Activated CD4-positive, alpha-beta memory T cell treated with anti-CD3 and anti-CD28 coated beads, Interleukin-2, amount 10 ng/mL, durations not matched to agents 7 days and 5 days (primary cell): ENCODE measurements at places on chromosomes 5 and 9. TPM values are rescaled to one million over a fixed set of nuclear protein-coding genes. Genes with fewer than 3 reads are reported as not detected.

GRCh38 chr5:172906436-172906835 lies 52.8 kb upstream of the RPL26L1 start:
- no peaks in the 10 kb centered on the region for H3K4me1 ChIP-seq
- no peaks in the 10 kb centered on the region for H3K36me3 ChIP-seq
- H3K27me3 ChIP-seq = no peaks in the 10 kb centered on the region

The PCDHGB6 gene
- total RNA-seq = not detected

DNA sequence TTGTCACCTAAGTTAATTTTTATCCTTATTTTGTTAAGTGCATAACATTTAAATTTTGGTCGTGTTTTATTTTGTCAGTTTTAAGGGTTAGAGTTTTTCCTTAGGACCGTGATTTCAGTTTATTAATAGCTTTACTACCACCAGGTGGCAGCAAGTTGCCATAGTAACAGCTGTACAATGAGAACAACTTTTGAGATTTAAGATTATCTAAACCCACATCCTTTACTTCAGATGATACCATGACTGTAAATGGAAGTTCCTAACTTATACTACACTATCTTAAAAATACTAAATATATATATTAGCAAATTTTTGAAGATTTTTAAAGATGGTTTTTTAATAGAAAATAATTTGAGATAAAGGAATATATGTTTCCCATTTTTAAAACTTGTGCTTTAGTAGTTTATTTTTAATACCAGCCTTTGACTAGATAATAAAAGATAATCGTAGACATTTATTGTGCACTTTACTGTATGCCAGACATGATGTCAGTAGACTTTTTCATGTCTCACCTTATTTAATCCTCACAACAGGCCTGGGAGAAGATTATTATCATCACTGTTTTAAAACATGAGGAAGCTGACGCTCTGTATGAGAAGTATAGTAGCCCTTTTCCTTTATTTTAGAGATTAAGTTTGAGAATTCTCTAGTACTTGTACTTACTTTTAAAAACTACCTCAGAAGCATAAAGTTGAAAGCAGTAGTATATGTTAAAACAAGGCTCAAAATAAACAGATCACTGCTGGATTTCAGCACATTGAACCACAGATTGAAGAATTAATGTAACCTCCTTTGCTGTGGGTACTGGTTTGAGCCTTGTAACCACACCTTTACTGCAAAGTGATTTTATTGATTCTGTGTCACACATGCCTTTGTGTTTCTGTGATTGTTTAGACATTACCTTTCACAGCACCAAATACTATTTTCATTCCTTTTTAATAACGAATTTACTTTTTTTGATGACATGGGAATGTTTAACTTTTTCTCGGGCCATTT lies 27.5 kb downstream of the SREK1 start:
- peak; percentile 53 for DNase-seq
- no peaks in the 10 kb centered on the region for H3K27me3 ChIP-seq

GRCh38 chr5:2014058-2014610 lies 131.4 kb upstream of the IRX4 start:
- no peaks in the 10 kb centered on the region for H3K27me3 ChIP-seq
- H3K4me1 ChIP-seq = no peaks in the 10 kb centered on the region
- H3K27ac ChIP-seq = no peak overlapping the region
- DNase-seq = no peak
- no peaks in the 10 kb centered on the region for H3K36me3 ChIP-seq

DNA sequence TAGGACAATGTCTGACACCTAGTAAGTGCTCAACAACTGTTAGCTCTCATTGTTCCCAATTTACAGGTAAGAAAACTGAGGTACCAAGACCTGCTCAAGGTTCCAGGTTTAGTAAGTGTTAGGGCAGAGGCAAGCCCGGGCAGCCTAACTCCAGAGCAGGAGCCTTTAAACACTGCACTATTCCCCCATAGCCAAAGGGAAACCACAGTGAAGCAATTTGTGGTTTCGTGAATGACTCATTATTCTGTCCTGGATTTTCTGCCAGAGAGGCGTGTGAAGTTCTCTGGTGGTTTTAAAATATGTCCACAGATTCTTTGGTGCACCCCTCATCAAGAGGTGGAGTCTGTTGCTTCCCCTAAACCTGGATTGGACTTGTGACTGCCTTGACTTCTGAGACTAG lies 1.0 kb upstream of the MCC start:
- H3K4me1 ChIP-seq = peaks cover 26% of the 10 kb centered on the region
- DNase-seq = peak; percentile 26
- no peak overlapping the region for H3K4me3 ChIP-seq
- H3K27ac ChIP-seq = no peak overlapping the region

- DNase-seq = no peak
- H3K27me3 ChIP-seq = peaks cover 6% of the 10 kb centered on the region
- no peaks in the 10 kb centered on the region for H3K36me3 ChIP-seq
- no peaks in the 10 kb centered on the region for H3K4me1 ChIP-seq
Measured at GRCh38 chr5:123146696-123147095, 57.7 kb downstream of the PRDM6 start.

The BTNL8 gene
- not detected for total RNA-seq

DNA sequence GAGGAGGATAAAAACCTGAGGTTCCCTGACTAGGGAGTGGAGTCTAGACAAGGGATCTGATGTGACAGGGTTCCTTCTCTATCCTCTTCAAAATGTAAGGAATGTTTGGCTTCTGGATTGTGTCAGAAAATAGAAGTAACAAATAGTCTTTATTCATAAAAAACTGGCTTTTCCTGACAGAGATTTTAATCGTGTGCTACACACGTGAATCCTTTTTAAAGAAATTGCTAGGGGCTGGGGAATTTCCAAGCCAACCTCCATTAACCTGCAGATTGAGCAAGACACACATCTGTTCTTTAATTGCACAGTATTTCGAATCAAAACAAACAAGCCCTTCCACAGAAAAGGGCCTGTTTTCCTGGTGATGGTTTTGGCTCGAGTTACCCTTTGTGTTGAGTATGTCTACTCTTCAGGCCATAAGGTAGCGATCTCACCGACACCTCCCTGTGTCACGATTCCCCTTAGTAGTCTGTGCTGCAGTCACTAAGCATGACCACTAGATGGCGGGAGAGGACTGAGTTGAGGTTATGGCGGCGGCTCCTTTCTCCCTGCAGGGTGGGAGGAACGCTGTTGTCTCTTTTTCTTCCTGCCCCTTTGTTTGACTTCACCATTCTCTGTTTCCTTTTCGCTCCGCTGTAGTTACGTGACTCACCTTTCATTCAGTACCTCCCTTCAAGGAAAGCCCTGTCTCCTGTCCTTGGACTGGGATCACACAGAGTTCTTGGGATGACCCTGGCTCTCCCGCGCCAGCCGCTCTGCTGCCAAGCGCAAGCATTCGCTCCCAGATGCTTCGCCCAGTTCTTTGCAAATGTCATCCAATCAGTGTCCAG lies 137.1 kb upstream of the SLC24A2 start:
- peak; percentile 83 for DNase-seq
- H3K27ac ChIP-seq = no peak overlapping the region
- H3K27me3 ChIP-seq = peaks cover 1% of the 10 kb centered on the region
- H3K36me3 ChIP-seq = no peaks in the 10 kb centered on the region
- H3K4me3 ChIP-seq = peak overlapping the region; percentile 55

The PRUNE2 gene
- 0.83 TPM for total RNA-seq

GRCh38 chr5:90985341-90985740 lies 397.8 kb downstream of the ARRDC3 start:
- no peak overlapping the region for H3K27ac ChIP-seq
- DNase-seq = no peak
- H3K36me3 ChIP-seq = no peaks in the 10 kb centered on the region
- H3K27me3 ChIP-seq = no peaks in the 10 kb centered on the region

The CLIC3 gene
- total RNA-seq = 4.9 TPM

The SHROOM1 gene
- 2.7 TPM for total RNA-seq

DNA sequence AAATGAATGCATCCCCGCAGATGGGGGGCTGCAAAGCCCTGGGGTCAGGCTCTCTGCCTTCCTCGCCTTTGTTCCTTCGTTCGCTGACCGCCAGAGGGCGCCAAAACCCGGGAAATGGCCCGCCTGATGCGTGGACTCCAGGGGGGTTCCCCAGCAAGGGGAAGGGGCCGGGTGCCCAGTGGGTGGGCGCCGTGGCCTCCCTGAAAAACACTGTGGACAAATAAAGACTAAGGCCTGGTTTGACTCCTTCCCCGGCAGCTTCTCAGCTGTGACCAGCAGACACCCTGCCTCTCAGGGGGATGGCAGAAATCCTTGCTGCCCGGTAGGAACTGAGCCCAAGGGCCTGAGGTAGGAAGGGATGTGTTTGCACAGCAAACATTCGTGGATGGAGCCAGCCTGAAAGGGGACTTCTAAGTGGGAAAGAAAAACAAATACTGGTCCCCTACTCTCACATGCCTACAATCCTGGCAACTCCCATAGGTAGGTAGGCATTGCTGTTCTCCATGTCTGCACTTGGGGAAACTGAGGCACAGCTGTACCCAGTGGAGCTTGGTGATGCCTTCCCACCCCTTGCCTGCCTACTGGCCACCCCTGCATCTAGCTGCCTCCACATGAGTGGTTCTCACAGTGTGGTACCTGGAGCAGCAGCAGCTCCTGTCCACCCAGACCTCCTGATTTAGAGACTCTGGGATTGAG lies 57.7 kb downstream of the DUSP1 start:
- H3K4me3 ChIP-seq = no peak overlapping the region
- peak; percentile 69 for DNase-seq
- H3K4me1 ChIP-seq = peaks cover 6% of the 10 kb centered on the region
- no peak overlapping the region for H3K27ac ChIP-seq

GRCh38 chr9:85040821-85041465 lies 371.4 kb downstream of the NTRK2 start:
- no peak overlapping the region for H3K4me3 ChIP-seq
- no peaks in the 10 kb centered on the region for H3K4me1 ChIP-seq
- no peaks in the 10 kb centered on the region for H3K36me3 ChIP-seq
- DNase-seq = no peak
- H3K27me3 ChIP-seq = no peaks in the 10 kb centered on the region

GRCh38 chr5:10903786-10904560 lies 142.9 kb upstream of the DAP start:
- peaks cover 2% of the 10 kb centered on the region for H3K27me3 ChIP-seq
- no peak overlapping the region for H3K4me3 ChIP-seq
- no peaks in the 10 kb centered on the region for H3K4me1 ChIP-seq
- H3K36me3 ChIP-seq = no peaks in the 10 kb centered on the region
- DNase-seq = no peak

GRCh38 chr5:160929360-160929759 lies 77.3 kb upstream of the ATP10B start:
- no peak overlapping the region for H3K27ac ChIP-seq
- H3K4me1 ChIP-seq = no peaks in the 10 kb centered on the region
- no peaks in the 10 kb centered on the region for H3K27me3 ChIP-seq
- DNase-seq = no peak

DNA sequence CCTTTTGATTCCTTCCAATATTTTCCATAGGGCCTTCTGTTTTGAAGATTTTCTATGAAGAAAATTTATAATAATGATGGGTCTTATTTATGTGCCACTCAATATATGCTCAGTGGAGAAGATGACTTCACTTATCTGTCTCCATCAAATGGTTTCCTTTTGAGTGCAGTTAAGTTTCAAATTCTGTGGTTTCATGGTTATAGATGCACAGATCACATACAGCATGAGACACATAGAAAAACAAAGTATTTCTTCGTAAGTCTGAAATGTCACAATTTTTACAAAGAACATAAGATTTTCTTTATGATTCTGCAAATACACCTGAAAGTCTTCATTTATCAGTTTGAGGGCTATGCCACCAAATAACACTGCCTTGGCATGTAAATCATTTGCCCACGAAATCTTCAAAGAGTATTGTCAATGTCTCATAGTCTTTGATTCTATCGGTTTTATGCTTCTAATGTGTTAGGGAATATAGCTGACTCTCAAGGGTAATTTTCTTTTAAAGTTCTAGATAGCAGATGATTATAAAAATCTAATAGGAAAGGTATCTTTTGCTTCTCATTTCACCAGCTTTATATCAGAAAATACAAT lies 14.1 kb downstream of the CFAP95 start:
- peaks cover 4% of the 10 kb centered on the region for H3K27me3 ChIP-seq
- H3K4me1 ChIP-seq = peaks cover 38% of the 10 kb centered on the region
- H3K4me3 ChIP-seq = no peak overlapping the region
- peak overlapping the region; percentile 60 for H3K27ac ChIP-seq
- no peak for DNase-seq

DNA sequence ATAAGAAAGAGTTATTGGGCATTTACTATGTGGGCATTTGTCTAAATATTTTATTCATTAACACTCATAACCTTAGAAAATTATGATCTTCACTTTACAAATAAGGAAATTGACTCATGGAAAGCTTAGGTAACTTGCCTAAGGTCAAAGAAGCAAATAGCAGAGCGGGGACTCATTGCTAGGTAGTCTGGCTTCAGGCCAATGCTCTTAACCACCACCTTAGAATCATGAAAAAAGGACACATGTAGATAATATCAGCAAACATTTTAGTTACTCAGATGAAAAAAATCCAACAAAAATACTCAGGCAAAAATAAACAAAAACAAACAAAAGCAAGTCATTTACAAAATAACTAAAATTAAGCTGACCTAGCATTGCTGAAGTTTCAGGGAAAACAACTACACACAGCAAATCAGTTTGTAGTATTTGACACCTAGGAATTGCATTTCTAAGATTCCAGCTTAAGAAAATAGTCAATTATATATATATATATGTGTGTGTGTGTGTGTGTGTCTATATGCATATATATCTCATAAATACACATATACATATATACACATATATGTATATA lies 166.0 kb downstream of the HMHB1 start:
- H3K36me3 ChIP-seq = no peaks in the 10 kb centered on the region
- H3K4me3 ChIP-seq = no peak overlapping the region
- H3K4me1 ChIP-seq = no peaks in the 10 kb centered on the region
- DNase-seq = no peak

DNA sequence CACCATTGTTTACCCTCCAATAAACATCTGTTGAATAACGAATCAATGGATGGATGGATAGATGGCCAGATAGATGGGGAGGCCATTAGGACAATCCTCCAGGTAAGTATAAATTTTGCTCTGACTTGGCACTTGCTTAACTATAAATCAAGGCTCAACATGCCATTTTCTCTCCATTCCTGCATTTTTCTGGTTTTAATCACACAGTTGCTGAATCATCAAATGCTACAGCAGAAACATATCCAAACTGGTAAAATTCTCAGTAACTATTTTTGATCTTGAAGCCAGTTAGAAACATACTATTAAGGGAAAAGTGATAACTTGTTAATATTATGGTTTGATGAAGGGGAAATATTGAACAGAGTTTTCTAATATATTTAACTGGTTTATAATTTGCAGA lies 71.5 kb upstream of the MTAP start:
- DNase-seq = no peak
- no peak overlapping the region for H3K4me3 ChIP-seq
- H3K27ac ChIP-seq = no peak overlapping the region
- H3K36me3 ChIP-seq = no peaks in the 10 kb centered on the region

DNA sequence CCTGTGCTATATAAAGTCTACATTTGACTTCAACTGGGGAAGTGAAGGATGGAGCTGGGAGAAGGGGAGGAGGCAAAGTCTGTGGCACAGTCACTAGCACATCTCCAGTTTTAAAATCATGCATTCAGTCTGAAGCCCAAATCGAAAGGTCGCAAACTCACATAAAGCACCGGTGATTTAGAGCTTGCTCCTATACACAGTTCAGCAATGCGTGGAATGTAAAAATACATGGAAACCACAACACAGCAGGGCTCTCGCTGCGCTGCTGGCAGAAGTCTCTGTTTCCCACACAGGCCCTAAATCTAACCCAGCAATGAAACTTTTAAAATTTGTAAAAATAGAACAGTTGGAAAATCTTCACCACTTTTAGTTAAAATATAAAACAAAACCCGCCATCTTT lies 68.2 kb downstream of the EBF1 start:
- H3K27ac ChIP-seq = no peak overlapping the region
- H3K27me3 ChIP-seq = peaks cover 20% of the 10 kb centered on the region
- DNase-seq = no peak

The NIPAL4 gene
- total RNA-seq = 0.05 TPM

The SPATA31E1 gene
- not detected for total RNA-seq
